ENCODE measurements at places on chromosomes 6 and 20. TPM values are rescaled to one million over a fixed set of nuclear protein-coding genes. Genes with fewer than 3 reads are reported as not detected.

The ZFAND3 gene
- total RNA-seq, result 32.6 TPM

The TMEM239 gene
- under 0.01 TPM for total RNA-seq

The C20orf141 gene
- not detected for total RNA-seq

The ULBP2 gene
- total RNA-seq, result 2.5 TPM
